ENCODE measurements at places on chromosomes 16 and 17.

- no peak for DNase-seq
Measured at GRCh38 chr16:71855937-71856662, 10.3 kb downstream of the ATXN1L start.

- no peak for DNase-seq
Measured at GRCh38 chr17:52995881-52996280, 826.8 kb upstream of the KIF2B start.

DNA sequence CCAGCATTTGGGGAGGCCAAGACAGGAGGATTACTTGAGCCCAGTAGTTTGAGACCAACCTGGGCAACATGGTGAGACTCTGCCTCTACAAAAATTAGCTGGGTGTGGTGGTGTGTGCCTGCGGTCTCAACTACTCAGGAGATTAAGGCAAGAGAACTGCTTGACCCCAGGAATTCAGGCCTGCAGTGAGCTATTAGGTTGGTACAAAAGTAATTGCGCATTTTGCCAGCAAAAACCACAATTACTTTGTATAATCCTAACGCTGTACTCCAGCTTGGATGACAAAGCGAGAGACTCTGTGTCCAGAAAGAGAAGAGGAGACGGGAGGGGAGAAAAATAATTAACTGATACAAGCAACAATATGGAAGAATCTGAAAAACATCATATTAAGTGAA is 32.7 kb downstream of the YWHAE start:
- no peak for DNase-seq

DNA sequence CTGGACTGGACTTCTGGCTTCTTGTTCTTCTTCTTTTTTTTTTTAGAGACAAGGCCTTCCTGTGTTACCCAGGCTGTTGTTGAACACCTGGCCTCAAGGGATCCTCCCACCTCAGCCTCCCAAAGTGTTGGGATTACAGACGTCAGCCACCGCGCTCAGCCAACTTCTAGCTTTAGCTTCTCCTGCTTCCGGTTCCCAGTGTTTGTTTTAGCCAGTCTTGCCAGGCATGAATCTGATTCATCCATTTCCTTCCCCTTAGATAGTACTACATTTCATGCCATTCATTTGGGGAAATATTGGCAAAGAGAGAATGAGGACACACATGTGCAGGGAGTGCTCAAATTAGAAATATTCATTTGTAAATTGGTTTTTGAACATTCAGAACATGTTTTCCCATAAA is 12.1 kb upstream of the NDUFAB1 start:
- no peak for DNase-seq

- DNase-seq: no peak
Measured at GRCh38 chr17:81109957-81110356, 55.4 kb upstream of the PVALEF start.
